ENCODE measurements at places on chromosomes 16 and 17. TPM values are rescaled to one million over a fixed set of nuclear protein-coding genes. Genes with fewer than 3 reads are reported as not detected.

TMEM238L gene
- not detected for total RNA-seq

TBC1D3C gene
- 0.13 TPM for total RNA-seq

CES4A gene
- total RNA-seq = 0.33 TPM

PIK3R6 gene
- total RNA-seq = not detected

IGSF6 gene
- not detected for total RNA-seq

CD300C gene
- total RNA-seq = not detected

RCVRN gene
- not detected for total RNA-seq

ZNF785 gene
- 4.8 TPM for total RNA-seq

OR1D5 gene
- not detected for total RNA-seq

ASGR1 gene
- 4.1 TPM for total RNA-seq

CMTM1 gene
- total RNA-seq = 4.0 TPM

SMIM5 gene
- total RNA-seq = not detected

NUDT21 gene
- total RNA-seq = 64.6 TPM

CIITA gene
- total RNA-seq = 0.07 TPM

DHODH gene
- 8.2 TPM for total RNA-seq

CACNA1G gene
- total RNA-seq = not detected

CA10 gene
- not detected for total RNA-seq

PERCC1 gene
- total RNA-seq = not detected

CA4 gene
- total RNA-seq = not detected

CDK5R1 gene
- 2.7 TPM for total RNA-seq

TSC2 gene
- 35.2 TPM for total RNA-seq

PGAP3 gene
- 3.1 TPM for total RNA-seq

NOD2 gene
- 0.33 TPM for total RNA-seq

IFI35 gene
- 93.7 TPM for total RNA-seq

C16orf74 gene
- total RNA-seq = 83.4 TPM

EXOC3L1 gene
- total RNA-seq = 13.3 TPM

TOX3 gene
- not detected for total RNA-seq

CLEC3A gene
- total RNA-seq = not detected

NLE1 gene
- total RNA-seq = 22.4 TPM

CPNE2 gene
- 87.7 TPM for total RNA-seq

KCTD19 gene
- total RNA-seq = under 0.01 TPM

TEX19 gene
- total RNA-seq = not detected

CDT1 gene
- total RNA-seq = 14.2 TPM

OR2C1 gene
- not detected for total RNA-seq

PMP22 gene
- total RNA-seq = 159 TPM

CDH1 gene
- total RNA-seq = not detected

ADPRM gene
- total RNA-seq = 5.1 TPM

PHOSPHO1 gene
- 0.54 TPM for total RNA-seq

SECTM1 gene
- total RNA-seq = 7.0 TPM

NPIPA2 gene
- total RNA-seq = not detected

HS3ST3B1 gene
- total RNA-seq = 0.44 TPM

LRRC37A3 gene
- 1.6 TPM for total RNA-seq

SLC2A4 gene
- total RNA-seq = 0.13 TPM

TRAF7 gene
- total RNA-seq = 89.8 TPM

TERF2IP gene
- total RNA-seq = 52.0 TPM

HAP1 gene
- total RNA-seq = not detected

LPO gene
- total RNA-seq = not detected

TEKT5 gene
- total RNA-seq = not detected

CRYM gene
- not detected for total RNA-seq

CDC42EP4 gene
- 74.6 TPM for total RNA-seq

RASL10B gene
- total RNA-seq = not detected

EVI2A gene
- 1.9 TPM for total RNA-seq

NLRC3 gene
- total RNA-seq = 1.6 TPM

ZNF469 gene
- 0.87 TPM for total RNA-seq

TUBB3 gene
- 210 TPM for total RNA-seq
